ENCODE measurements at places on chromosomes 7 and 10.
A peak's percentile ranks its signal among the peaks of the same experiment; 100 is the strongest.

- no peak for DNase-seq
Observed at GRCh38 chr7:102891693-102892261, 21.0 kb upstream of the LRRC17 start.

- no peak for DNase-seq
Observed at GRCh38 chr7:128914566-128915151, 4.2 kb upstream of the KCP start.

- no peak for DNase-seq
Observed at GRCh38 chr7:103859709-103860108, 129.7 kb downstream of the RELN start.

DNA sequence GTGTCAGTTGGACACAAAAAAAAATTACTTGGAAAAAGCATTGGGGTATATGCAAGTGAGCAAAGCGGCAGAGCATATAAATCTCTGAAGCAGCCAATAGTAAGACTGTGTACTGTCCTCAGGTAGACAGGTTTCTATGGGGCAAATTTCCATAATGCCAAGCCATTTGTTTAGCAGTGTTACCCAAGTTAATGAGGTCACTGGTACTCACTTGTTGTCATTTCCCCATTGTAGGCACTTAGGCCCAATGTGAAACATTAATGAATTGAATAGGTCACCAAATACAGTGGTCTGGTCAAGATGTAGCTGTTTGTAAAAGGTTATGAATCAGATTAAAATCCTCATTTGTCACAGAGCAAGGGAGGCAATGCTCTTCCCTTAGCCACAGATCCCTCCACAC lies 27.5 kb downstream of the HOXA1 start:
- DNase-seq, result no peak

GRCh38 chr7:75639071-75639885 lies 99.5 kb downstream of the HIP1 start:
- no peak for DNase-seq

GRCh38 chr10:128026615-128027300 lies 99.5 kb downstream of the MKI67 start:
- peak; percentile 13 for DNase-seq

DNA sequence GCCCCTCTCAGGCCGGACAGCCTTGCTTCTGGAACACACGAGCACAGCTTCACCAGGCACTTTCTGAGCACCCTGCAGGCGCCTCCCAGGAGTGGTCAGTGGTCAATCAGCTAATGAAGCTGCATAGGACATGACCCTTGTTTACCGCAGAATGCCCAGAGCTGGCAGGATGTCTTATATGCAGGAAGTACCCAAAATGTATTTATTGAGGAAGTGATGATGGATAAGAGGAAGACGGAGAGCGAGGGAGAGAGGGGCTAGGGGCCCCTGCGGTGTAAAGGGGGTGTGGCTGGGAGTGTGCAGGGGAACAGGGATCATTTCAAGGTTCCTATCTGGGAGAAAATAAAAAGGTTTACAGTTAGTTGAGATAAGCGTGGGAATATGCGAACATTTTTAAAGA lies 3.3 kb downstream of the CYP2E1 start:
- no peak for DNase-seq

DNA sequence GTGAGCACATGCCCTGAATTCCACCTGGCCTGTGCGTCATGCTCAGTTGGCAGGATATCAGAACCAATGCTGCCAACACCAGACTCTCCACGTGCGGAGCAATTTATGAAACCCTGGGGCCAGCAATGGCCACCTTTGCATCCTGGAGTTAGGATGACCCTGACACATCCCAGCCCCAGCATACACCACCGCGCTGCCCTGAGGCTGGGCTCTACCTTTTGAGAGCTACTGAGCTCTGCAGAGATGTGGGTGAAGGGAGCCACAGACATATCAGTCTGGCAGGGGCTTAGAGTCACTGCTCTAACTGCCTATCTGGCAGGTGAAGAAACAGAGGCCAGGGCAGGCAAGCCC lies 41.9 kb downstream of the SYPL1 start:
- no peak for DNase-seq

- DNase-seq, result no peak
Observed at GRCh38 chr10:131014271-131014670, 297.2 kb downstream of the TCERG1L start.

DNA sequence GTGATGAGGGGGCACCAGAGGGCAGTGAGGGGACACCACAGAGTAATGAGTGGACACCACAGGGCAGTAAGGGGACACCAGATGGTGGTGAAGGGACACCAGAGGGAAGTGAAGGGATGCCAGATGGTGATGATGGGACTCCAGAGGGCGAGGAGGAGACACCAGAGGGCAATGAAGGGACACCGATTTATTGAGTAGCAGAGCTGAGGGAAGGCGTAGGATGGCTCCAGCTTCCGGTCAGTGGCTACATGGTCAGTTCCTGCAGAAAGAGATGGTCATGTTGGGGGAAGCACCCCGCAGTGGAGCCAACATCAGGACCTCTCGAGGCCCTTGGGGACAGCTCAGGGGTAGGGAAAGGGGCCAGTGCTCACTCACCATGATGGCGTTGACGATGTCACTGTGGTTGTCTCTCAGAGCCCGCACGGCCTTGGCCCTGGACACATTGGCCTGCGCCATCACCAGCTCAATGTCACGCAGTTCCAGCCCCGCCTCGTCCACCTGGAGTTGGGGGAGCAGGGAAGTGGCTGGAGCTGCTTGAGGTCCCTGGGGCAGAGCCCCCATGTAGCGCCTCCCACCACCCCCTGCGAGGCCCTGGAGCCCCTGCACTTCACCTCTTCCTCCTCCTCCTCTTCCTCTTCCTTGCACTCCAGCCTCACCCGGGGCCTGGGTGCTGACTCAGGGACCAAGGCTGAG lies 8.4 kb downstream of the NACAD start:
- no peak for DNase-seq

DNA sequence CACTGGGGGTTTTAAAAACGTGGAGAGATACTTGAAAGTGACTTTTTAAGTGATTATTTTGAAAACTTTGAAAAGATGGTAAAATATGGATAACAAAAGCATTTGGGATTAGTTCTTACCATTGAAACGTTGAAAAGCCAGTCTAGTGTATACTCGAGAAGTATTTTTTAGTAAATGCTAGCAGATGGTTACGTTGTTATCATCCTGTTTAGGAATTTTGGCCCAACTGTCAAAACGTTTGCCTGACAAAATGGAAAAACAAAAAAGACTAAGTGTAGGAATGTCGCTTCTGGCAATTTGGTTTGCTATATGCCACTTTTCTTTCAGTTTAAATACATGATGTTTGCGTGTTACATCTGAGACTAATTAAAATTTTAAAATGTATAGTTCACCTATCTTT lies 1.2 kb downstream of the RBM33 start:
- DNase-seq, result no peak

DNA sequence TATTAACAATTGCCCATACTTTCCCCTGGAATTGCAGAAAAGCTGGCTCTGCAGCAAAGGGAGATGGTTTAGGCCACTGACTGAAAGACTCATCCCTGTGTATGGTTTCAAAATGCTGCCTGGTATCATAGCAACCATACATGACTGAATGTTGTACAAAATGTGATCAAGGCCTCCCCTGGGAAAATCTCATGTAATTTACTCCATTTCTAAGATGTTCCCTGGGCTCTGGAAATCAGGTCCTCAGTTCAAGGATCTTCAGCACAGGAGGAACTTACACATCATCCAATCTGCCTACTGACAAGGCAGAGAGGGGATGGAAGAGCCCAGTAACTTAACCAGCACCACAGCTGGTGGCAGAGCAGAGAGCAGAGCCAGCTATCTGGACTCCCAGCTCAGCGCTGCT lies 111.8 kb downstream of the JAZF1 start:
- no peak for DNase-seq

GRCh38 chr10:63464402-63465292 lies 1.1 kb downstream of the JMJD1C start:
- DNase-seq, result peak; percentile 45

DNA sequence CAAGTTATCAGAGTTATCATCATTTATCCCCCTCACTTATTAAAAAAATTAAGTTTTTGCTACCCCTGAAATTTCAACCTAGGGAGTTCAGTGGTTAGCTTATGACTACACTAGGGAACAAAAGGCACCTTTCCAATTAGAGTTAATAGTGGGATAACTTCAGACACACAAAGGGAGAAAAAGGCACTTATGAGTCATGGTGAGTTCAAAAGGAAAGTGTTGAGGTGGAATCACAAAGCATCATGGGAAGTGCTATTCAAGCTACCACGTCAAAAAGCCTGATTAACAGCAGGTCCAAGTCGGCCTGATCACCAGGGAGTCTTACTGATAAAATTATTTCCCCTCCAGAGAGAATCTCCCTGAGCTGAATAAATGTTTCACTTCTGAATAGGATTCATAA lies 165.7 kb downstream of the C7orf25 start:
- DNase-seq, result no peak

DNA sequence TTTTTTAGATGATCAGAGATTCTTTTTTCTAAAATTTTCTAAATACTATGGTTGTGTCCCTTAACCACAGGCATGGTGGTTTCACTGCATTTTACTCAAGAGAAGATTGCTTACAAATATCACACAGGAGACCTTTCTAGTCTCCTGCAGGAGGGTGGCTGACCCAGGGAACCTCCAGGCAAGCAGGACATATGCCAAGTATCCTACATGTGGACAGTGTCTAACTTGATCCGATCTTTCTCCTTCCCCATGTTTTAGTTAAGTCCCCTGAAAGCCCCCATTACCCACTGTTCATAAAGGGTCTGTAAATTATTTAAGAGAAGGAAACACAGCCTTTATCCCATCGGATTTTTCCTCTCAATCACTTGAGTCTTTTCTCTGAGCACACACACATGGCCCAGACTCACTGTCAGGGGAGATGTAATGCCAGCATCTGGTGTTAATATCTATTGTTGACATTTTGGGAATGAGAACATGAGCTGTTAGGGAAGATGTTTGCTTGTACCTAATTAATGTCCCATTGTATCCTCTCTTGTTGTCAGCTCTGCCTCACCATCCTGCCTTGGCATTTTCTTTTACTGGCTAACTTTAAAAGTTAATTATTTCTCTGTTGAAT lies 755.2 kb downstream of the AUTS2 start:
- no peak for DNase-seq

GRCh38 chr10:31927565-31927883 lies 1.1 kb downstream of the ARHGAP12 start:
- DNase-seq, result no peak

GRCh38 chr10:103054621-103055020 lies 136.5 kb downstream of the CNNM2 start:
- DNase-seq, result no peak

DNA sequence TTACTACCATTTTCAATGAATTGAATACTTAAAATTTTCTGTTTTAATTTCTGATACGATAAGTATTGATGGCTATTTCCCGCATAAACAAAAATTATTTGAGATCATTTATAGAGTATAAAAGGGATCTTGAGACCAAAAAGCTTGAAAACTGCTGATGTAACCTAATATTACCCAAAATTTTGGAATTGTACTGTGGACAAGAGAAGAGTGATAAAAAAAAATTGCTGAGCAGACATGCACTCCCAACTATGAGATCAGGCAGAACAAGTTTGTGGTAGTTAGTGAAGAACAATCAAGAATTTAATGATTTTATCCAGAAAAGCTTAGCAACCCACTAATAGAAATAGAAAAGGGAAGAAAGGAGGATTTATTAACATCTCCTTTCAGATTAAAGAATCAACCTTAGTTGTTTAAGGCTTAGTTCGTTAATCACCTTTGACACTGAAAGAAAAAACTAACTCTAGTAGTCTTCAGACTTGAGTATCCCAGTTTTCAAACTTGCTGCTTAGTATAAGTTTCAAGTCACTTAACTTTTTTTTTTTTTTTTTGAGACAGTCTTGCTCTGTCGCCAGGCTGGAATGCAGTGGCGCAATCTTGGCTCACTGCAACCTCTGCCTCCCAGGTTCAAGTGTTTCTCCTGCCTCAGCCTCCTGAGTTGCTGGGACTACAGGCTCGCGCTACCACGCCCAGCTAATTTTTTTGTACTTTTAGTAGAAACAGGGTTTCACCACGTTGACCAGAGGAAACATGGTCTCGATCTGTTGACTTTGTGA lies 50.6 kb upstream of the ZC3HAV1 start:
- no peak for DNase-seq

- no peak for DNase-seq
Observed at GRCh38 chr7:32223721-32224120, 153.5 kb upstream of the PDE1C start.

DNA sequence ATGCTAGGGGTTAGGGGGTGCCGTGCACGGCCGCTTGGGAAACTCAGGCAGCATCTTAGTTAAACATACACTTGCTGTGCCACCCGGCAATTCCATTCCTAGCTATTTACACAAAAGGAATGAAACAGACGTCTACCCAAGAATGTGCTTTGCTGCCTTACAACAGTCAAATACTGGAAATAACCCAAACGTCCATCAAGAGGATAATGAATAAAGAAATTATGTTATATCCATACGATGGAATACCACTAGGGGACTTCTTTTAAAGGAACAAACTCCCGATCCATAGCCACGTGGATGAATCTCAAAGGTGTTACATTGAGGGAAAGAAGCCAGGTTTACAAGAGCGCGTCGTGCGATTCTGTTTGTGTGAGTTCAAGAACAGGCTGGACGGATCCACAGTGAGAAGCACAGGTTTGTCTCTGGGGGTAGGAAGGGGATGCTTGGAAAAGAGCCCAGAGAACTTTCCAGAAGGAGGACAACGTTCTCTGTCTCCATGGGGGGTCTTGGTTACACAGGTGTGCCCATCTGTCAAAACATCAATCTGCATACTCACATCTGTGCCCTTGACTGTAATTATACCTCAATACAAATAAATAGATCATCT lies 41.8 kb downstream of the STK32C start:
- DNase-seq, result no peak

- no peak for DNase-seq
Observed at GRCh38 chr10:49153971-49154370, 20.1 kb upstream of the FAM170B start.

GRCh38 chr7:47816647-47817046 lies 131.6 kb downstream of the PKD1L1 start:
- no peak for DNase-seq

Measured in stimulated activated naive CD4-positive, alpha-beta T cell treated with Interleukin-2 at 50 U/mL for 16 hours (primary cell).